Activated CD4-positive, CD25-positive, alpha-beta regulatory T cell (primary cell): ENCODE measurements at places on chromosomes 5 and 9.

GRCh38 chr5:138850865-138851435, 24.2 kb downstream of the LRRTM2 start:
- no peak for DNase-seq

- no peak for DNase-seq
These were observed 63.8 kb downstream of the PAX5 start for GRCh38 chr9:36970007-36970888.

DNA sequence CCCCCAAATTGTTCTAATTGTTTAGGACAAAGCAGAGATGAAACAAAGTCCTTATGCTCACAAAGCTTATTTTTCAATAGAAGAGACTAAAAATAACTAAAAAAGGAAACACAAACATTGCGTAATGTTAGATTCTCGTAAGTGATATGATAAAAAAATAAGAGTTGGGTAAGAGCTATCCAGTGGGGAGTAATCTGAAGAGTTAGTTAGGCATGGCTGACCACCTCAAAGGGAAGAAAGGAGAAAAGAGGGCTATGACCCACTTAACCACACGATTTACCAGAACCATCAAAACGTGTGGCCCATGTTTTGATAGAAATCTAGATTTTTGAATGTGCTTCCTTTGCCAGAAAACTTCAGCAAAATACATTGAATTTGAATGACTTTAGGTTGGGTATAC, 1296.8 kb upstream of the NUDT12 start:
- no peak for DNase-seq

DNA sequence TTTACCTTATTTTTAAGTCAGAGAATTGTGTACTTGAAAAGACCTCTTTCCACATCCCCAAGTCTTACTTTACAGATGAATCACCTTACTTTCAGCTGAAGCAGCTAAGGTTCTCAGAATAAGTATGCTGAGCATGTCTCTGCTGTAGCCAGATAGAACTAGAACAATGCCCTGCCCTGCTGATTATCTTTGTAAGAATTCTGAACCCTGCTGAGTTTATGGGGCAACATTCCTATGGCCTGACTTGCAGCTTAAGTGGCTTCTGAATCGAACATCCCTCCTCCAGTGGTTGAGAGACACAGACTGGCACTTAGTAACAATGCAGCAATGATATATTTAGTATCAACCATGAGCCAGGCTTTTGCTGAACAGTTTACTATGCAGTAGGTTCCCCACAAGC, 592.0 kb upstream of the WWC1 start:
- no peak for DNase-seq

- DNase-seq: no peak
These were observed 32.1 kb downstream of the RAI14 start for GRCh38 chr5:34688015-34688810.

GRCh38 chr5:78922879-78923621, 62.1 kb downstream of the ARSB start:
- DNase-seq: no peak

GRCh38 chr5:158434749-158435148, 575.8 kb upstream of the CLINT1 start:
- no peak for DNase-seq

GRCh38 chr5:2890011-2890410, 138.5 kb upstream of the IRX2 start:
- no peak for DNase-seq

DNA sequence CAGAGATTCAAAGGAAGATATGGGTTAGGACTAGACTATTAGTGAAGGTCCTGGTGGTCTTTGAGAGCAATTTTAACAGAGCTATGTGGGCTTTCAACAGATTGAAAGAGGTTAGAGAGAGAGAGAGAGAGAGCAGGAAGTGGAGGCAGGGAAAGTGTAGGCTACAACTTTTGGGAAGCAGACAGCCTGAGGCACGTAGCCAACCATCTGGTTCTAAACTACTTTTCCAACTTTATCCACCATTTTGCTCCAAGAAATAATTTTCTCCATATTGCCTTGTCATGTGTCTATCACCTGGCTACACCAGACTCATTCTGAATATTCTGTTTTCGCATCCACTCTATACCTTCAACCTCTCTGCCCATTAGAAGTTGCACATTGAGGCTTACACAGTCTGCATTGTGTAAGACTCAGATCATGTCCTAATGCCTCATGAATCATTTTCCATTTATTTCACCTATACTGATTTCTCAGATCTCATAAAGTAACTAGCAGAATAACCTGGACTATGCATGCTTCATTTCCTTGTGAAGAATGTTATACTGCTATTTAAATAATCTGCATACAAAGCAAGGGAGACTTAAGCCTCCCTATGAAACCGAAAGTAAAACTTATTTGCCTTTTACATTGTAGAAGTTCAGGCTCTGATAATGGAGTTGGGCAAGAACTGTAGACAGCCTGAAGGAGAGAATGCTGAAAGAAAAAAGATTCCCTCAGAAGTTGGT, 235.6 kb downstream of the ELAVL2 start:
- no peak for DNase-seq

GRCh38 chr5:114415760-114416159, 53.9 kb downstream of the KCNN2 start:
- no peak for DNase-seq

GRCh38 chr5:11222169-11222568, 461.1 kb upstream of the DAP start:
- no peak for DNase-seq

DNA sequence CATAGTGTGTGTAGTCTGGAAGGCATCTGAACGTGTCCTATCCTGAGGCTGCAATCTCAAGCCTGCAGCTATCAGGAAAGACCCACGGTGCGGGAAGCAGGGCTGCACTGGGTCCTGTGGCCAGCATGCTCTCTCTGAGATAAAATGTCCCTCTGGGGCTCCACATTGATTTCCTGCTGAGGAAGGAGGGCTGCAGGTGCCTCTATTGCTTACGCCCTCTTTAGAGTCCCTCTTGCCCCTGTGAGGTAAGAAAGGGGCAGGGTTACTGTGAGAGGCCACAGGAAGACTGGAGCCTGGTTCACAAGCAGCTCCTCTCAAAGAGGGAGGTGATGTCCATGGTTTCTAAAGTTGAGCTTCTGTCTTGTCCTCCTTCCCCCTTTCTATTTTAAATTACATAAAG, 299.9 kb upstream of the RFX3 start:
- DNase-seq: no peak

- no peak for DNase-seq
These were observed 289.3 kb downstream of the ASTN2 start for GRCh38 chr9:117125531-117125930.

GRCh38 chr9:93612052-93612795, 35.8 kb downstream of the PHF2 start:
- no peak for DNase-seq

DNA sequence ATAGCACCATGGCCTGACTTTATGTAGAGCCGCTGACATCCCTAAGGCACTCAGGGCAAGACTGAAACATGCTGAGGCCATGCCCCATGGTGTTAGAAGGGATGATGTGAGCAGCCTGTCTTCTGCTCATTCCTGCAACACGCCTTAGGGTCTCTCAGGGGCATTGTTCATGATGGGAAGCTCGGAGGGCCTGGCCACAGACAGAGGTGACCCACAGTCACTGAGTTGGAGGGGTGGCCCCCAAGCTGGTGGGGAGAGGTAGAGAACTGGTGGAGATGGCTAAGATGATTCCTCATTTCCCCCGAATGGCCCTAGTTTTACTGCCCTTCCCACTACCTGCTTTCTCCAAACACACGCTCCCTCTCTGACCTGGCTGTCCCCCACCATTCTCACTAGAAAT, 135.2 kb downstream of the BARX1 start:
- no peak for DNase-seq

- no peak for DNase-seq
These were observed 379.1 kb downstream of the PSAT1 start for GRCh38 chr9:78676009-78676408.

- no peak for DNase-seq
These were observed 44.2 kb downstream of the NR6A1 start for GRCh38 chr9:124726886-124727285.

- no peak for DNase-seq
These were observed 37.6 kb downstream of the NACC2 start for GRCh38 chr9:136057236-136058081.

DNA sequence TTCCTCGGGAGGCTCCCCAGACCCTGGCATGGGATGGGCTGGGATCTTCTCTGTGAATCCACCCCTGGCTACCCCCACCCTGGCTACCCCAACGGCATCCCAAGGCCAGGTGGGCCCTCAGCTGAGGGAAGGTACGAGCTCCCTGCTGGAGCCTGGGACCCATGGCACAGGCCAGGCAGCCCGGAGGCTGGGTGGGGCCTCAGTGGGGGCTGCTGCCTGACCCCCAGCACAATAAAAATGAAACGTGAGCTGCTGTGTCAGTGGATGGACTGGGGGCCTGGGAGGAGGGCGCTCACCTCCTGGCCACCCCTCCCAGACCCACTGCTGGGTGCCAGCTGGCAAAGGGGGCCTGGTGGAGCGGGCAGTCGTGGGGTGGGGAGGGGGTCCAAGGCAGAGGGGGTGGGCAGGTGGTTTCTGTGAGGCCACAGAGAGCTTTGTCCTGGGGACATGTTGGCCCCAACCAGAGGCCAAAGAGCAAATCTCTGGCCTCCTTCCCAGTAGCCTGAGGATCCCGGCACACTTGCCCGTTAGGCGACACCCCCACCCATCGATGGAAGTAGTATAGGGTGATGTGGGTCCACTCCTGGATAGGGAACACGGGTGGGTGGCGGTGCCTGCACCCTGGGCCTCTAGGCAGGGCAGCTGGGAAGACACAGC, 9.8 kb downstream of the EGFL7 start:
- DNase-seq: no peak

GRCh38 chr9:109355564-109356297, 34.9 kb upstream of the EPB41L4B start:
- no peak for DNase-seq

DNA sequence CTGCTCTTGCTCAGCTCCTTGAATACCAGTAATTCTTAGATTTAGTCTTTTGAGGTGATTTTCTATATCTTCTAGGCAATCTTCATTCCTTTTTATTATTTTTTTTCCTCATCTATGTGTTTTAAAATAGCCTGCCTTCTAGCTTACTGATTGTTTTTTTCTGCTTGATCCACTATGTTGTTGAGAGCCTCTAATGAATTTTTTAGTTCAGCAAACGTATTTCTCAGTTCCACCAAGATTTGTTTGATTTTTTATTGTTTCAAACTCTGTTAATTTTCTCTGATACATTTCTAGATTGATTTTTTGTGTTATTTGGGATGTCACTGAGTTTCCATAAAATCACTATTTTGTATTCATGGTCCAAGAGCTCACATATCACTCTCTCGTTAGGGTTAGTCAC, 9.5 kb downstream of the POLK start:
- no peak for DNase-seq

- no peak for DNase-seq
These were observed 182.8 kb downstream of the PTTG1 start for GRCh38 chr5:160604484-160604883.

DNA sequence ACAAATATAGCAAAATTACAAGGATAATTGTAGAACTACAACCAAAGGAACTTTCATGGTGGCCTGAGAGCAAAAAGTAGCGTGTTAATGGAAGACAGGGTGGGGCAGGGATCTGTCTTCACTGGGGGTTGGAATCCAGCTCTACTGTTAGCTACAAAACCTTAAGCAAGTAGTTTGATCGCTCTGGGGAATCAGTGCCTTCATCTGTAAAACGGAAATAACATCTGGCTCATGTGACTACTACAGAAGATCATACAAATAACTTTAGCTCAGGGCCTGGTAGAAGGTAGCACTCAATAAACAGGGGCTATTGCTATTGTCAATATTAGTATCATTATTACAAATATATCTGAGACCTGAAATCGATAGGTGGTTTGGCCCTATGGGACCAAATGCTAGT, 40.4 kb downstream of the ZNF608 start:
- no peak for DNase-seq

GRCh38 chr9:15086778-15087324, 176.6 kb upstream of the FREM1 start:
- no peak for DNase-seq

DNA sequence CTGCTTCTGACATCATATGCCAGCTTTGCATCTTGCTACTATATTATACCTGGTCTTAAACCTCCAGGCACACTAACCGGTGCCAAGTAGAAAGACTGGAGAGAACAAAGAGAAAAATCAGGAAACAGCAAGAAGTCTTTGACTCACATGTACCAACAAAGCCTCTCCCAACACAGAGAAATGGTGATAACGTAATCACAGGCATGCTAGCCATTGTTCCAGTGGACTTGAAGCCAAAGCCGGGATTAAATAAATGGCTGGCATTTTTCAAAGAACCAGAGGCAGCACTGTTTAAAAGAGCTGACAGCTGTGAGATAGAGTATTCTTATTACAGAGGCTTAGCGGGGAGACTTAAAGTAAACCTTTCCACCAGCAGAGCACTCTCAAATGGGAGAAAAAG, 148.4 kb upstream of the NFIL3 start:
- DNase-seq: no peak

- no peak for DNase-seq
These were observed 1.1 kb upstream of the GAPVD1 start for GRCh38 chr9:125260561-125260960.

GRCh38 chr9:73280113-73280512, 128.4 kb downstream of the ANXA1 start:
- DNase-seq: no peak

- DNase-seq: no peak
These were observed 112.8 kb downstream of the MVB12B start for GRCh38 chr9:126439402-126439765.

DNA sequence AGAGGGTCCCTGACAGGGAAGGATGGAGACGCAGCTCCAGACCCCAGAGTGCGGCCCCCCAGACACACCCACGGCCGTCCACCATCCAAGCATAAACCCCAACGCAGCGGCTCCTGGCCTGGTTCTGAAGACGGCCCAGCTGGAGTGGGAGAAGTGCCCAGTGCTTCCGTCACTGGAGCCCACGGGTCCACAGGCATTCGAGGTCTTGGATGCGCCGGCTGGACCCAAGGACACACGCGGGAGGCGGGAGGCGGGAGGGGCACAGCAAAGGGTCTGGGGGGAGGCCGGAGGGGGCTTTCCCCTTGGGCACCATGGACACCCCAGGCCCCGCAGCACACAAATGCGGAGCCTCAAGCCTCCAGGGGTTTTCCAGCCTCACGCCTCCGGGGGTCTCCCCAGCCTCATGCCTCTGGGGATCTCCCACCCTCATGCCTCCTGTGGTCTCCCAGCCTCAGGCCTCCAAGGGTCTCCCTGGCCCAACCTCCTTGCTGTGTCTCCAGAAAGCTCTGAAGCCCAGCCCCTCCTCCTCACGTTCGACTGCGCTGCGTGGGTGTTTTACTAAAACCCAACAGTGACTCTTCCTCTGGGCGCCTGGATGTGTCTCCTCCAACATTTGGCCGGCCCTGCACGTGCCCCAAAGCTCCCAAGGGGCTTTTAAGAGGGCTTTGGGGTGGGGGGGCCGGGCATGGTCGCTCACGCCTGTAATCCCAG, 15.2 kb downstream of the EXD3 start:
- no peak for DNase-seq

DNA sequence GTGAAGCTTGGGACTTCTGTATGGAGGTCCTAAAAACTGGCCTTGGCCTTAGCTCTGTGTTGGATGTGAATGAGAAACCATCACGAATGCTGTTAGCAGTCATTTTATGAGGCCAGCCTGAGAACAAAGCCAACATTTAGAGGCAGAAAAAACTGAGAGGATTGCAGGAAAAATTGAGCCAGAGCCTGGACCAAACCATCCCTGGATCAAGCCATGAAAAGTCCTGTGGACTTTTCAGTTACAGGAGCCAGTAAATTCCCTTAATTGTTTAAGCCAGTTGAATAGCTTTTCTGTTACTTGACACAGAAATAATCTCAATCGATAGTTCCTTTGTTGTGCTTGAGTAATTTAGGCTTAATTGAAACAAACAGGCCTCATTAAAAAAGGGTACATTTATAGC, 42.6 kb upstream of the SPATA31D4 start:
- DNase-seq: no peak

- DNase-seq: no peak
These were observed 526.7 kb upstream of the TYRP1 start for GRCh38 chr9:12166518-12166917.
